Uterus (tissue), 4 donors: ENCODE measurements at places on chromosomes 7 and 10.

GRCh38 chr10:130932326-130933007 is 379.1 kb downstream of the TCERG1L start:
- DNase-seq: no peak

DNA sequence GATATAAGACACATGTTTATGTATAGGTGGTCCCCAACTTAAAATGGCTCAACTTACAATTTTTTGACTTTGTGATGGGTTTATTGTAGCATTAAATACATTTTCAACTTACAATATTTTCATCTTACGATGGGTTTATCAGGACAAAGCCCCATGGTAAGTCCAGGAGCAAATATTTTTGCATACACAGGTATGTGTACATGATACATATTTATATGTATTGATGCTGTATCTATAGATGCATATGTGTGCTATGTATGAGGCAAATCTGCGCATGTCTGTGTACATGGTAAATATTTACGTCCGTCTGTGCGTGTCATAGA is 664 bp upstream of the UBE3C start:
- no peak for DNase-seq

DNA sequence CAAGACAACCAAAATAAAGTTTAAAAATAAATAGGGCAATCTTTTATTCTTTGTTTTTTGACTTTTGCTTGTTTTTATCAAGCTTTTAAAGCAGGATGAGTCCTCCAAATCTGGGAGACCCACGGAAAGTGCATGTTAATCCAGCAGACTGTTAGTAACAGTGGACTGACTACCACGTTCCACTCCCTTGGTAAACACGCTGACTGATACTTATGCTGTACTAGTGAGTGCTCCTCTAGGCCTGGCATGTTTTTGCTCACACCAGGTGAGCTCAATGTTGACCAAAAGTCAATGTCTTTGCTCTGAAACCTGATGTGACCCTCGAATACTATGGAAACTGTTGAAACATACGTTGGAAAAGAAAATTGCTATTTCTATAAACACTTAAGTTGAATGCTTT is 88.4 kb downstream of the KIAA1549 start:
- DNase-seq: no peak

DNA sequence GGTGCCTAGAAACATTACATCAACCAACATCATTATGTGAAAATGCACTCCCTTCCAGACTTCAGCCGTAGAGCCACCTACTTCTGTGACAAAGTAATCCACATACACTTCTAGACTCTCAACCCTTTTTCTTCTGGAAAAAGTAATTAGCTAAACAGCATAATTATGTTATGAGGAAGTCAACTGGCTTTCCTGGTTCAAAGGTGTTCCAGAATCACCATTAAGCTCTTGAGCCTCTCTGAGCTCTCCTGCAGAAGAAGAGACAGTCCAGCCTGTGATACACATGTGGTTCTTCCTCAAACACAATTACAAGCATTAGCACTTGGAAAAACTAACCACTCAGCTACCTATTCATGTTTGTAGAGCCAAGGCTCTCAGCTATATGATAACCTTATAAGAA is 52.5 kb downstream of the TNS3 start:
- DNase-seq: no peak

DNA sequence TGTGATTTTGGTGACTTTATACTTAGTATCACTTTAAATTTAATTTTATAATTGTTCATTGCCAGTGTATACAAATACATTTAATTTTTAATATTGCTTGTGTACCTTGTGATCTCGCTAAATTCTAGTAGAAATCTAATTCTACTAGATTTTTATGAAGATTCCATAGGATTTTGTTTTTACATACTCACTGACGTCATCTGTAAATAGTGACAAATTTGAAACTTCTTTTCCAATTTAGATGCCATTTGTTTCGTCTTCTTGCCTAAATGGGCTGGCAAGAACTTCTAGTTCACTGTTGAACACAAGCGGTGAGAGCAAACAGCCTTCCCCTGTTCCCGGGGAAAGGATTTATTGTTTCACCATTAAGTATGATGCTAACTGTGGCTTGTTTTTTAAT is 17.3 kb upstream of the PNLIPRP3 start:
- no peak for DNase-seq

GRCh38 chr7:148862481-148862880 is 21.6 kb downstream of the EZH2 start:
- DNase-seq: no peak

DNA sequence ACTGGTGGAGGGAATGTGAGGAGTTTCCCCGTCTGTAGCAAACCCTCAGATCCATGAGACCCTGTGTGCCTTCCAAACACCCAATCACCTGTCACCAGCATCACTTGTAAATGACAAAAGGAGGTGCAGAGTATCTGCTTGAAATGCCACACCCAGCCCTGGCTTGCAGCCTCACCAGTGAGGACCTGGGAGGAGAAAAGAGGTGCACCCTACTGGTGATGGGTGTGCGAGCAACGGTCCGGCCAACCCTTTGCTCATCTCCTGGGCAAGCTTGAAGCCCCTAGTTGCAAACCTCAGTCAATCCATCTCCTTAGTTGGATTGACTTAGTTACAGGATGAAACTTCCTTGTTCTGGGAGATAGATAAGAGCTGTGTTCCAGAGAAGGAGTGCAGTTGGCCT is 62.4 kb upstream of the WAPL start:
- no peak for DNase-seq

DNA sequence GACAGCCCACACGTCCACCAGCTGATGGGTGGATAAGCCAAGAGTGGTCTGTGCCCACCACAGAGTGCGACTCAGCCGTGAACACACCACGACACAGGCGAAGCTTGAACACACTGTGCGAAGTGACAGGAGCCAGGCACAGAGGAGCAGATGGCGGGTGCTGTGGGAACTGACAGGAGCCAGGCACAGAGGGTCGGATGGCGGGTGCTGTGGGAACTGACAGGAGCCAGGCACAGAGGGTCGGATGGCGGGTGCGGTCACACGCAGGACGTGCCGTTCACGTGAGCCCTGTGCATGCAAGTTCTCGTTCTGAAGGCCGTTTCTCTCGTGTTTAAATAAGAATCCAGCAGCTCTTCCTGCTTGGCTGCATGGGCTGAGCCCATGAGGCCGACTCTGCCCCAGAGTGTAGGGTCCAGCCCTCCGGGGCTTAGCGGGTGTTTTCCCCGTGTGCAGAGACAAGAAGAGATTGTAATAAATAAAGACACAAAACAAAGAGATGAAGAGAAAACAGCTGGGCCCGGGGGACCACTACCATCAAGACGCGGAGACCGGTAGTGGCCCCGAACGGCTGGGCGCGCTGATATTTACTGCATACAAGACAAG is 5.9 kb upstream of the ADAP1 start:
- no peak for DNase-seq

DNA sequence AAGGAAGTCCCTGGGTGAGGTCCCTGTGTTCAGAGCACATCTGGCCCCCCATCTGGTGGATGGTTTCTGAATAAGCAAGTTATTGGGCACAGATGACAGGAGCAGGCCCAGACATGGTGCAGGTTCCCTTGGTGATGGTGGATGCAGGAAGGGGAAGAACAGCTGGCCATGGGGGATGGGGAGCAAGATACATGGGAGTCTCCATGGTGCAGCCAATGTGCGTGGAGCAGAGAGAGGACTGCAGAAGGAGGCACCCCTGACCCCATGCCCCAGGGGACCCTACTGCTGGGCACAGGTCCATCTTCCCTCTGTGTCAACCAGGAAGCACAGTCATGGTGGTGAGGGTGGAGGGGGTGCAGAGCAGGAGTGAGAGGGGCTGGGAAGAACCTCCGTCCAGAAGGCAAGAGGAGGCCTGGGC is 43.8 kb upstream of the RABGEF1 start:
- no peak for DNase-seq

DNA sequence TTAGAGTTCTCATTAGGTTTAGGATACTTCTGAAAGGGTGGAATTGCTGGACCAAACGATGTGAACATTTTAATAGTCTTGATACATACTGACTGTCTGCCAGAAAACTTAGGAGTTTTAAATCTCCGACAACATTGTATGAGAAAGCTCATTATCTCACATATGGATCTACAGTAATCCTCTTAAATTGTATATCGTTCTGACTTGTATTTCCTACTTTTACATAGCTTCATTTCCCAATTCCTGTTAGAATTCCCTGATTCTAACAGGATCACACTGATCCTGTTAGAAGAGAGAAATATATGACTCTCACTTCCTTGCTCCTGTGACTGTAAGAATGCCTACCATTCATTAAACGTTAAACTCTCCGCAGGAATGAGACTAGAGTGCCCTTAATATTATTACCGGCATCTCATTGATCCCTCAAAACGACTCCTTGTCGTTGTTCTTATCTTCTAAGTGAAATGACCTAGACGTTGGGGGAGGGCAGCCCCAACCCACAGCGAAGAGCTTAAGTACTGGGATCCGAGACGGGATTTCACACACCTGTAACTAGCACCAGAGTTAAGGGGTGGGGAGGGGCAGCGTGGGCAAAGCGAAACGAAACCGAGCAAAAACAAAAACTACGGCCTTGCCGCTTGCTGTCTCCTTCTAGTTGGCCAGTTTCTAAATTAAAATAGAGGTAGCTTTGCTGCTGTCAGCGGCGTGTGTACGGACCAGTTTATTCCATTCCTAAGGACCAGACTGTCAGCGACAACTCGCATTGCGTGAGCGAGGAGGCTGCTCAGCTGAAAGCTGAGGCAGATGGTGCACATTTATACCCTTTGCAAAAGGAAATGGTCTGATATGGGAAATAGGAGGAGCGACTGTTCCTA is 678 bp upstream of the TMEM106B start:
- DNase-seq: peak; percentile 39

GRCh38 chr10:88999625-89000024 is 9.0 kb downstream of the FAS start:
- DNase-seq: no peak

DNA sequence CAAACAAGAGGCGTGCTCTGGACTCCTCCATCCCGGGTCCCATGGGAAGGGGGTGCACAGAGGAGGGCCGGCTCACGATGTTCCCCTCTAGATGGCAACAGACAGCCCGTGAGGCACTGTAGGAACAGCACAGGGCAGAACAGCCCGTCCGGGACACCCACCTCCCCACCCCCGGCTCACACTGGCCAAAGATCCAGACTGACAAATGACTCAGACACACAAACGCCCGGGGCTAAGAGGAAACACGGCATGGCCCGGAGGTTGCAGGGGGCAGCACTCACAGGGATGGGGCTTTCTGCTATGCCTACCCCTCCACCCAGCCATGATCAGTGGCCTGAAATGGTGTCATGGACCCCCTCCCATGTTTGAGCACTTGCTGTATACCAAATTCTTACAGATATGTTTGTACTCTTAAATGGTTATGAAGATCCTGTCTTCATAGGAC is 4.9 kb upstream of the ELN start:
- peak; percentile 71 for DNase-seq

- DNase-seq: peak; percentile 21
These were observed 79.0 kb upstream of the PLXNA4 start for GRCh38 chr7:132655131-132655727.

- DNase-seq: no peak
These were observed 38.8 kb downstream of the FIGNL1 start for GRCh38 chr7:50411332-50411731.

GRCh38 chr10:121527690-121528089 is 70.6 kb downstream of the FGFR2 start:
- peak; percentile 56 for DNase-seq

- DNase-seq: no peak
These were observed 184.9 kb upstream of the MKI67 start for GRCh38 chr10:128310971-128311658.

DNA sequence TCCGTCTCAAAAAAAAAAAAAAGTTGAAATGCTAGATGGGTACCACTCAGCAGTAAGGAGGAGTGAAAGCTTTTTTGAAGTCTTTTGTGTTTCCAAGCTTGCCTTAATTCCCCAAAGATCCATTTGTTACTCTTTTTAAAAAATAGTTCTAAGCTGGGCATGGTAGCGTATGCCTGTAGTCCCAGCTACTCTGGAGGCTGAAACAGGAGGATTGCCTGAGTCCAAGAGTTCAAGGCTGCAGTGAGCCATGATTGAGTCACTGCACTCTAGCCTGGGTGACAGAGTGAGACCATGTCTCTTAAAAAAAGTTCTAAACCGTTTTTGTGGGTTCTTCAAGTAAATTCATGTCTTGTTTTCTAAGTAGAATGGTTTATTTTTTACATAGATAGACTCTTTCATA is 5.3 kb downstream of the TBC1D12 start:
- no peak for DNase-seq

DNA sequence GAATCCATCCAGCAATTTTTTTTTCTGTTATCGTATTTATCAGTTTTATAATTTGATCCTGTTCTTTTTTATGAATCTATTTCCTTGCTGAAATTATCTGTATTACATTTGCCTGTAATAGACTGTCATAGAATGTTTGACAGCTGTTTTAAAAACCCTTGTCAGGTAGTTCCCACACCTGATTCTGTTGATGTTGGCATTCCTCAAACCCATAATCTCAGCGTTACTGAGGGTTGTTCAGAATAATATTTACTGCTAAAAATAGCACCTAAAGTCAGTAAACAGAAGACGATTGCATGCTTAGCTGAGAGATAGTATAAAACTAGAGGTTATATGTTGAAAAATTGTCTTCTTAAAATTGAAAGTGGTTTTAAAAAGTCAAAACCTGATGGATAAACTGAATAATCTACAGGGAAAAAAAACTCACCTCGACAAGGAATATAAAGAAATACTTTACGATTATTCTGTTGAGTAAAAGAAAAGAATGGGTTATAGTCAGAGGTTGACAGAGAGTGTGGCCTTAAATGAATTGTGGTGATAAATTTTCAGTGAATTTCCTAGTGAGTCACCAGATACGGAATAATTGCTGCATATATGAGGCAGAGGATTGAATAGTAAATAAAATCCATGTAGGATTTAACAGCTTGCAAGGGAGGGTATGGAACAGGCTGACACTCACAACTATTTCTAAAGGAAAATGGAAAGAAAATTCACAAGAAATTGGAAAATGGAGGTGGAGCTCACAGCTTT is 824.1 kb upstream of the IGFBP3 start:
- DNase-seq: no peak

- no peak for DNase-seq
These were observed 285.9 kb upstream of the SMIM30 start for GRCh38 chr7:113404245-113404644.

DNA sequence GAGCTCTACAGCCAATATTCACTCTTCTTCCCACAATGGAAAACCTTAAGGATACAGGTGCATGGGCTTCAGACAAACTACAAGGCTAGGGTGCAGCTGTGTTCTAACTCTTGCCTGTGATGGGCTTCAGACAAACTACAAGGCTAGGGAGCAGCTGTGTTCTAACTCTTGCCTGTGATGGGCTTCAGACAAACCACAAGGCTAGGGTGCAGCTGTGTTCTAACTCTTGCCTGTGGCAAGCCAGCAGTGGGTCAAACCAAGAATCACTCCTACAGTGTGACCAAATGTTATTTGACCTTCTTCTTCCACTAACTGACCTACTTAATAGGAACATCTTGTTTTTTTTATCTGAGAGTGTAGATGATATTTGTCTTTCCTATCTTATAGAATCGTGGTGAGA is 7.4 kb downstream of the SORCS1 start:
- no peak for DNase-seq

- DNase-seq: no peak
These were observed 61.3 kb upstream of the PTN start for GRCh38 chr7:137404660-137405317.

- DNase-seq: peak; percentile 5
These were observed 85.4 kb downstream of the FOXL3 start for GRCh38 chr7:375321-375831.
